Coronary artery (tissue), 2 donors: ENCODE measurements at places on chromosomes 5 and 9.

- no peak for DNase-seq
Measured at GRCh38 chr9:116124472-116125040, 29.0 kb upstream of the PAPPA start.

GRCh38 chr5:124263680-124264491 lies 482.6 kb downstream of the ZNF608 start:
- no peak for DNase-seq

DNA sequence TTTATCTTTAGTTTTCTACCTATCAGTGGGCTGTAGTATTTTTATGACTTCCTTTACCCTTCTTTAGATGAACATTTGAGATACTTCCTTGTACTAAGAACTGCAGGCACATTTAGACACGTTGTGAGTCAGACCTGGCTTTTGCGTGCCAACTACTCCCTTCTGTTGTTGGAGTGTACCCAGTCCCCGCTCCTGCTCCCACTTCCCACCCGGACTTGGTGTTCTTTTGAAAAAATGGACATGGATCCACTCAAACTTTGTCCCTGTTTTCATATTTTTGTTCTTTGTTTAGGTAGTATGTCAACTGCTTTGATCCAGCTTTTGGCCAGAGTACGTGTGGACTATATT lies 60.7 kb downstream of the PARP8 start:
- DNase-seq: no peak

GRCh38 chr5:14675865-14676300 lies 11.4 kb downstream of the OTULIN start:
- no peak for DNase-seq

- no peak for DNase-seq
Measured at GRCh38 chr5:74873525-74874249, 7.5 kb upstream of the FAM169A start.

- DNase-seq: no peak
Measured at GRCh38 chr5:56482363-56482762, 249.2 kb upstream of the ANKRD55 start.
